ENCODE measurements at places on chromosomes 4 and X.

GRCh38 chrX:153200462-153200861 lies 21.4 kb downstream of the MAGEA1 start:
- no peak for DNase-seq

GRCh38 chr4:5217421-5217820 lies 166.1 kb downstream of the STK32B start:
- no peak for DNase-seq

GRCh38 chr4:123622572-123622971 lies 226.0 kb downstream of the SPRY1 start:
- no peak for DNase-seq

GRCh38 chrX:123873956-123874355 lies 14.1 kb downstream of the XIAP start:
- DNase-seq: no peak

GRCh38 chr4:54185866-54186265 lies 43.2 kb upstream of the PDGFRA start:
- no peak for DNase-seq

DNA sequence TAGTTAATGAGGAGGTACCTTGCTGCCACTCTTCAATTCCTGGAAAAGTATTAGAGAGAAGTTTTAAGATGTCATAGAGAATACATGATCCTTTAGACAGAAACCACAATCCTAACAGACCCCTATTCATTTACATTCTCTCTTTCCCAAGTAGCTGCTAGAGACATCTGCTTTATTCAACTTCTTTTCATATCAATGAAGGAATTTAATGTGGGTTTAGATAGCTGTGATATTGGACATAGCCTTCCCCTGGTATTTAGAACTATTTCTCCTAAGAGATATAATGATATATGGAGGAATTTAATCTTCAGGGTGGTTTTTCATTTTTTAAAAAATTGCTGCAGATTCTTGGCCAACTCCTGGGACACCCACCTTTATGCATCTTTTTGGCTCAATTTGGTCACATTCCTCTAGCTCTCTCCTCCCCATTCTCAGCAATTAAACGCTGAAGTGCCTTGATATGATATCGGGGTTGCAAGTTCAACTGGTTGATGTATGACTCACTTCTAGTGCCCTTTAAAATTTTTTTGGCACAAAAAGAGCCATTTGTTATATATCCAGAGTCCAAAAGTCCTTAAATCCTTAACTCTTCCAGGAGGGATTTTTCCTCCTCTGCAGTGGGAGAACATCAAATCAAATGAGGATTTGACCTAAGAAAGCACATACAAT lies 57.6 kb downstream of the DOCK11 start:
- no peak for DNase-seq

- no peak for DNase-seq
These were observed 2.3 kb upstream of the BTC start for GRCh38 chr4:74796631-74797030.

DNA sequence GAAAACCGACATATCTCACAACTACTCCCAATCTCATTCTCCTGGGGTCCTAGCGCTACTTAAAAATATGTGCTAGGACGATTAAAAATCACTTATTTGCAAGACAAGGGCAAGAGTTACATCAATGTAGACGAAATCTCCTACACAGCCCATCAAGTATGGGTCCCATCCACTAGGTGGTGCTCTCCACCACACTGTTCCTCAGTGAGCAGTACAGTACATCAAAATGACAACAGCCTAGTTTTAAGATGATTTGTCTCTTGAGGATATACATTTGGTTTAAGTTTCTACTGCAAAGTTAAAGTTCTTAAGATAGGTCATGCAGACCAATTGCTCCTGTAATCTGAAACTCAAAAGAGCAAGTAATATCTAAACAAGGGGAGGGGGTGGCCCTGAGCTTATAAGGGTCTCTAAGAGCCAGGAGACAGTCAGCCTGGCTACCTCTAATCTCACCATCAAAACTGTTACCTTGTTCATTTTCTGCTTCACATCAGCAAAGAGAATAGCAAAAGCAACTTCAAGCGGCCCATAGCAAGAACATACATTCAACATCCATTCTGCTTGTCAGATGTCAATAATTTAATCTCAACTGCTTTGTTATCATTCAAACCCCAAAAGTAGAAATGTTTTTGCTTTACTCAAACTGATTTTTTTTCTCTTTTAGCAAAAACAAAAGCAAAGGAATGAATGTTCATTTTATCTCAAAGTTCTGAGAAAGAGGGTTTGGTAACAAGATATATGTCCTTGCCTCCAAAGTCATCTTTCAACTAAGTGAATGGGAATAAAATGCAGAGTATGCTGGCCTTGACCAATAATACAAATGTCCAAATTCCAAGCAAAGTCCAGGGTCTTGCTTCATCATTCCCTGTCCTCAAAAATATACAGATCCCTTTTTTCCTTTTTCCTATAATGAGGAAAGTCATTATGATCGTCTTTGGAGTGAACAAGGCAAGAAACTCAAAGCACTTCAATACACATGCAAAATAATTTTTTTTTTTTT lies 53.1 kb downstream of the STX18 start:
- no peak for DNase-seq

DNA sequence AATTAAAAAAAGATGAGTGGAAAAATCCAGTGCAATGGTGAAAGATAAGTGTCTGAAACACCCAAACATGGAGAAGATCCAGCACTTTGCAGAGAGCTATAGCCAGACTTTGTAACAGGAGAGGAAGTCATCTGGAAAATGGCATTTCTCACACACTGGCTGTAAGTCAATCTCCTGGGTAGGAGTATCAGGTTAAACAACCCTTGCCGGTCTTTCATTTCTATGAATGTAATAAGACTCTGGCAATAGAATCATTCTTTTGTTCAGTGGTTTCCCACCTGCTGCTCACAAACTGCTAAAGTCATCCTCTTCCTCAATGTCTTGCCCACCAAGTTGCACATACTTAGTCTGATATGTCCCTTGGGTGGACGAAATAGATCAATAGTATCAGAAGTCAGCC lies 94.0 kb upstream of the ATP8A1 start:
- DNase-seq: no peak

- no peak for DNase-seq
These were observed 15.8 kb upstream of the RGS12 start for GRCh38 chr4:3276986-3277385.

DNA sequence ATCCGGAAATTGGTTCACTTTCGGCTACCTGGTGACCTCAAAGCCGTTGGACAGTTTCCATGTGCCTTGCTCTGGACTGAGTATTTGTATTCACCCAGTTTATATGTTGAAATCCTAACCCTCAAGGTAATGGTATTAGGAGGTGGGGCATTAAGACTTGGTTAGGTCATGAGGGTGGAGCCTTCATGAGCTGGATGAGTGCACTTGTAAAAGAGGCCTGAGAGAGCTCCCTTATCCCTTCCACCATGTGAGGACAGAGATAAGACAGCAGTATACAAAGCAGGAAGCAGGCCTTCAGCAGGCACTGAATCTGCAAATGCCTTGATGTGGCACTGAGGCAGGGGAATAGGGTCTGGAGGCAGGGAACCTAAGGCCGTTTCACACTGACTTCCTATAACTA lies 5.3 kb upstream of the OPHN1 start:
- DNase-seq: no peak

DNA sequence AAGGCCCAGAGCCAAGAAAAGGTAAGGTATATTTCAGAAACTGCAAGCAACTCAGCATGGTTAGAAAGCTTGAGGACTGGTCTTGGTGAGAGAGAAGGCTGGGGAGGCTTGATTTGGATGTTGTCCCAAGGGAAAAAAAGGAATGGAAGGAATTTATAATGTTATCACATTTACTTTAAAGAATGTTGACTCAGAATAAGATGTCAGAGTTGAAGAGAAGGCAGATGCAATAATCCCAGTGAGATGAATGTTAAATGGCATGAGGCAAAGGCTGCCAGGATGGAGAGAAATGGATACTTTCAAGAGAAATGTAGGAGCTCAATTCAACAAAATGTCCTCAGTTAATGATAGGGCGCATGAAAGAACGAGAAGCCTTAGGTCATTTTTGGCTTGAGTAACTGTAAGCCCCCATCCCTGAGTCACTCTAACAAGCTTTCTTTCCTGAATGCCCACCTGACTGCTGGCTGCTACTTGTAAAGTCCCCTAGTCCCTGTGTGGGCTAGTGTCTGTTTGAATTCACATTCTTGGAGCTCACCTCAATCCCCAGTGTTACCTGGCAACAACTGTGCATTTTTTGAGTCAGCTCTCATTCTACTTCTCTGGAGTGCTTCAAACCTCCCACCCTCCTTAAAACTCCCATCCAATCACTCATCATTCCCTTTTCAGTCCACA lies 103.0 kb upstream of the TAPT1 start:
- no peak for DNase-seq

- no peak for DNase-seq
These were observed 837 bp downstream of the CITED1 start for GRCh38 chrX:72304877-72305276.

DNA sequence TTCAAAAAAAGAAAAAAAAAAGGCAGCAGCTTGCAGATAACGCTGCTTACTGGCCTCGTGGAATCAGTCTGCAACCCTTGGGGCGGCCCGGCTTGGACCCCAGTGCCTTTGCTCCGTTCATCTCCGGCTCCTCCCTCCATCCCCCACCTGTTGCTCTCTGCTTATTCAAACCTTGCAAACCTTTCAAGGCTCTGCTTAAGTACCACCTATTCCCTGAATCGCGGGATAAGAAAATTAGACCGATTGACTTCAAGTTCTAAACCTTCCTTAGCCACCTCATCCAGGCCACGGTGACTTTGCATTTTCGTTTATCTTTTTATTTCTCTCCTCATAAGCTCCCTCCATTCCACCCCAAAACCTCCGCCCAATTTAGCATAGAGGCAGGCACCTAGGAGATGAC lies 1.4 kb upstream of the PHKA1 start:
- no peak for DNase-seq

DNA sequence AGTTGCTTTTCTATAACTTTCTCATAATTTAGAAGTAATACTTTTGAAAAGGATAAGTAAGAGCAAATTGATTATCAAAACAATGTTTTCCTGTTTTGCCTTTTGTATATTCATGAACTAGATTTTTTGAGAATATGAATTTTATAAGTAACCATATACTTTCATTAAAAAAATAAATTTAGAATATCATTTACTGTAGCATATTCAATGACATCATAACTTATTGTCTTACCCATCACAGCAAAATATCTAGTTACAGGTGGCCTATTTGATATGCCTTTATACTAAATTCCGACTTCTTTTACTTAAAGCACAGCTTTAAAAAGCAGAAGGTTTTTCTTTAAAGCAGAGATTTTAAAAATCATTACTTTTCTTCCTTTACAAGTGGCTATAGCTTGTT lies 20.1 kb downstream of the BLTP1 start:
- no peak for DNase-seq

DNA sequence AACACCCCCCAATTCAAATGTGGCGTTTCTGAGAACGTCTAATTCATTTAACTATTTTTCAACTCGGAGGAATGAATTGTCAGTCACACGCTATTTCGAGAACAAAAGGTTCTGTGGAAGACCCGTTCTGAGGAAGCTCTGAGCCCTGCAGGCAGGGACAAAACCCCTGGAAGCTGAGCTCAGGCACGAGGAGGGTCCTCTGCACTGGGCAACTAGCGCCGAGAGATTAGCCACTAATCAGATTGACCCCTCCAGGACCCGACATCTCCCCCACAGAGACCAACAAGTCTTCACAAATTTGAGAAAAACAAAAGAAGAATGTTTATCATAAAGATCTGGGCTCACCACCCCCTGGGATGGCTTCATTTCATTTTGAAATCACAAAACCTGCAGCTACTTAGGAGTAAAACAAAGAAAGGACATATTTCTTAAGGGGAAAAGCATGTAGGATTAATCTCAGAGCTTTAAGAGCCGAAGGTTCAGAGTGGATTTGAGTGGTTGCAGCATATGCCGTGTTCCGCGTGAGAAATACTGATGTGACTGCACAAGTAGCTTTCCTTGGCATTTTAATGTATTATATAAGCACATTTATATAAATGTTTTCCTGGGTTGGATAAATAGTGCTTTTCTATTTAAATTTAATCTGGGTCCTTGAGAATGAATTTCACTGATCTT lies 41.8 kb downstream of the ADRA2C start:
- no peak for DNase-seq

GRCh38 chr4:182179105-182179504 lies 64.1 kb upstream of the TENM3 start:
- DNase-seq: no peak

- DNase-seq: no peak
These were observed 39.0 kb upstream of the ZNF518B start for GRCh38 chr4:10496200-10496599.

DNA sequence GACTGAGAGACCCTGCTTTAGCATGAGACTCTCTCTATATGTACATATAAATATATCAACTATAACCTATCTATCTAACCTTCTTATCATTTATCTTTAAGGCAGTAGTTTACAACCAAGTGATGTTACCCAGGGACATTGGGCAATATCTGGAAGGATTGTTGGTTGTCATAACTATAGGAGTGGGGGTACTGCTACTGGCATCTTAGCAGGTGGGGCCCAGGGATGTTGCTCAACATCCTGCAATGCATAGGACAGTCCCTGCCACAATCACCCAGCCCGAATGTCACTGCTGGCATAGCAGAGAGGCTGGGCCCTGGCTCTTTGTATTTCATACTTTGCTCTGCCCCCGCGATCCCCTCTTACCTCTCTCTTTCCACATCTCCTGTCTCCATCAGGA lies 397.7 kb downstream of the IL15 start:
- no peak for DNase-seq

DNA sequence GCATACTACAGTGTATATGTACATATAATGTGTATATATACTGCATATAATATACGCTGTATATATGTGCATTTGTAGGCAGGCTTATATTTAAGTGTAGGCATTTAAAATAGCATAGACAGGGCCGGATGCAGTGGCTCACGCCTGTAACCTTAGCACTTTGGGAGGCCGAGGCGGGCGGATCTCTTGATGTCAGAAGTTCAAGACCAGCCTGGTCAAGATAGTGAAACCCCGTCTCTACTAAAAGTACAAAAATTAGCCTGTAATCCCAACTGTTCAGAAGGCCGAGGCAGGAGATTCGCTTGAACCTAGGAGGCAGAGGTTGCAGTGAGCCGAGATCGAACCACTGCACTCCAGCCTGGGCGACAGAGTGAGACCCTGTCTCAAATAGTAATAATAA lies 78.4 kb downstream of the JAKMIP1 start:
- DNase-seq: no peak

DNA sequence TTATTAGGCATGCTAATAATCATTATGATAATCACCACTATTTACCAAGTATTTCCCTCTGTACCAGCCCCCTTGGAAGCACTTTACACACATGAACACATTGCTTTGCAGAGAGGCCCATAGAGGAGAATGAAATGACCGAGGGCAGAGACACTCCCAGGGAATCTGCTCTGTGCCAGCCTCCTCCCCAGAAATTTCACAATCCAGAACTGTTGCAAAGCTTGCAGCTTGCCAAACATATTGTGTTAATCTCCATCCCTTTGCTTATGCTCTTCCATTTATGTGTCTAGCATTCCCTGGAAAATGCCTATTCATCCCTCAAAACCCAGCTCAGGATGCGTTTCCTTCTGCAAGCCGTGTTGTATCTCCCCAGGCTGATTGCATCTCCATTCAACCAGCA lies 37.8 kb downstream of the CYTL1 start:
- no peak for DNase-seq

- DNase-seq: no peak
These were observed 76.0 kb upstream of the GIMD1 start for GRCh38 chr4:106444557-106444956.

- DNase-seq: no peak
These were observed 28.6 kb downstream of the TBC1D14 start for GRCh38 chr4:6938237-6938636.

Data from NCI-H1417 treated with DMSO at 0.1 percent for 48 hours (cell line).